Bone marrow (tissue), 2 donors: ENCODE measurements at places on chromosomes 12 and 14.

DNA sequence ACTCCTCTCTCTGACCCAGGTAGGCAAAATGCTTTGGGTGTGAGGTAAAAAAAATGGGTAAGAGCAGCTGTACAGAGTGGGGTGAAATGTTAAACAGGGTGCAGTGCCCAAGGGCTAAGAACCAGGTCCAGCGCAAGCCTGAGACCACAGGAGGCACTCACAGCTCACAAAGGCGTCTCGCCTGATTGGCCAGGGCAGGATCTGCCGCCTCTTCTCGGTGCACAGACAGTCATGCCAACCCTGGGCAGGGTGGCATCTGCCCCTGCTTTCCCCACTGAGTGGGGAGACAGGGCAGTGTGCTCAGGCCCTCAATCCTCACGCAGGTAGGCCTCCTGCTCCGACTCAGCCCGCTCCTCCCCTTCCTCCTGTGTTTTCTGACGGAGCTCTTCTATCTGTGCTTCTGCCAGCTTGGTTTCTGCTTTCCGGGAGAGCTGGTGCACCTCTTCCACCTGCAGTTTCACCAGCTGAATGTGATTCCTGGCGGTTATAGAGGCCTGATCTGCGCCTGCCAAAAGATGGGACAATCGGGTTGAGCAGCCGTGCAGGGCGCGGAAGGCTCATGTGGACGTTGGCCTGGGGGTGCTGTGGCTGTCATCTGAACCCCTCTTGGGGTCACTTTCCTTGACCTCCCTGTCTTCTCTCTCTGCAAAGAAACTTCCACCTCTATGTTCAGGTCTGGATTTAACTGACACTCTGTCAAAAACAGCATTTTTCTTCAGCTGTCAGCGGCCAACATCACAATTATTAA, 4.7 kb downstream of the B3GNT4 start:
- no peak for DNase-seq

DNA sequence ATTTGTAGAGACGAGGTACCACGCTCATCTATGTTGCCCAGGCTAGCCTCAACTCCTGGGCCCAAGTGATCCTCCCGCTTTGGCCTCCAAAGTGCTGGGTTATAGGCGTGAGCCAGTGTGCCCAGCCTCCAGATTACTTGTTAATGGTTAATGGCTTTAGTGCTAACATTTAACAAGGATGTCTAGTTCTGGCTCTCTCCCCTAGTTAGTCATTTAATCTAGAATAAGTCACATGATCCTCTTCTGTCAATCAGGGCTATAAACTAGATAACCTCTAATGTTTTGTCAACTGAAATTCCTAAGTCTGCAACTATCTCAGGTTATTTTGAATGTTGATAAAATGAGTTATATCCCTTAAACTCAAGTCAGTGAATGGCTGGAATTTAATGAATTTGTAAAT, 15.7 kb downstream of the ACTR6 start:
- no peak for DNase-seq

DNA sequence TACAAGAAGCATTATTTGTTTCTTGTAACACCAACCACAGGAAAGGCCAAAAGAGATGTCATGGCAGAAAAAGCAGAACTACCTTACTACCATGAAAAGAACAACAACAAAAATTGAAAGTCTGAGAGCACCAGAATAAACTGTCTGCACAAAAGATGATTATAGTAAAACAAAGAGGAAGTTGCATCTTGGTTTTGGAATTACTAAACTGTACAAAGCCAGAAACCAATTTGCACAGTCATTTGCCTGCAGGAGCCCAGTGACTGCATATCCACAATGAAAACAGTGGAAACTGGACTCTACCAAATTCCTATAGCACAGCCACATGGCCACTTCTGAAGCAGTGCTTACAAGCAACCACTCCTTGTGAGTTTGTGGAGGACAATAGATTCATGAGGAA, 276.2 kb downstream of the SSPN start:
- DNase-seq: peak; percentile 96

- DNase-seq: no peak
These were observed 2.3 kb downstream of the PAPLN start for GRCh38 chr14:73239393-73240241.

- no peak for DNase-seq
These were observed 286.3 kb upstream of the ATP2B1 start for GRCh38 chr12:89994911-89995310.

DNA sequence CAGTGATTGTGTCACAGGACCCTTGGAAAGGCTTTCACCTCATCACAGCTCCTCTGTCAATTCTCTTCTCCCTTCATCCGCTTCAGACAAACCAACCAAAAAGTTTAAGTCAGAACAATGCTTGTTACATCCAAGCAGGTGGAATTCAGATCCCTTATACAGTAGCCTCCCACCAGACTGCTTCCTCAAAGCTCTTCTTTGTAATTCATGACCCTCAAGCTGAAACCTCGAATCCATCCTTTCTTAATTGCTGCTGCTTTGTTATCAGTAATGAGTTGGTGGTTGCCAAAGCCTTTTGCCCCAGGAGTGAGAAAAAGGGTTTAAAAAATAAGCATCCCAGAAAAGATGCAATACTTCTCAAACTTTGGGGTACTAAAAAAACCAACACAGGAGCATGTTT, 9.5 kb downstream of the BEST3 start:
- DNase-seq: peak; percentile 34
